NCI-H82 (cell line): ENCODE measurements at places on chromosomes 7 and 10.

DNA sequence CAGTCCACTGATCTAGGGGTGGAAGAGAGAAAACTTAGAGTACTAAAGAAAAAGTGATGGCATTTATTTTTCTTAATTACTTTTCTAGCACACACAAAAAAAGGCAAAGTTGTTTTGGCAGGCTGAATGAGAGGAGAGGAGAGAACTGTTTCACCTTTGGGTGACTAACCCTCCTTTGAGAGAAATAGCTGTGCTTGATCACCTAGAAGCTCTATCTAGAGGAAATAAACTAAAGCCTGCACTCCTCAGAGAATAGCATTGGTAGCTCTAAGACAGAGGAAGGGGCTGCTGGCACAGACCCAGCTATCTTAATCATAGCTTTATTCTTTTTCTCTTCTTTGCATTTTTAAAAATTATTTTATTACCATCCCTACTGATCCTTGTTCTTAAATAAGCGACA lies 6.3 kb downstream of the TMEM243 start:
- DNase-seq = no peak

DNA sequence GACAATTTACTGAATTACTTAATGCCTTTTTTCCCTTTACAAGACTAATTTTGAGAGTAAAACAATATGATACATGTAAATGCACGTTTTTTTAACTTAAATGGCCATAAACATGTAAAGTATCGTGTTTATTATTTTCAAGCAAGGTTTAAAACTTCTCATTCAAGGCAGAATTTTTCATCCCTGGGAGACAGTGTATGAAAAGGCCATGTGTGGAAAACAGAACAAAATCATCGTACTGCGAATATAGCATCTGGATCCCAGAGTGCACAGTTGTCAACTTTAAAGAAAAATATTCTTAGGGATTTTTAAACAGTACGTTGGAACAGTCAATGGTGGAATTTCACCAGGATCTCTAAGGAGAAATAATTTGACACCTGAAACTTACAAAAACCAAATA lies 1.1 kb upstream of the RAB11FIP2 start:
- no peak for DNase-seq

DNA sequence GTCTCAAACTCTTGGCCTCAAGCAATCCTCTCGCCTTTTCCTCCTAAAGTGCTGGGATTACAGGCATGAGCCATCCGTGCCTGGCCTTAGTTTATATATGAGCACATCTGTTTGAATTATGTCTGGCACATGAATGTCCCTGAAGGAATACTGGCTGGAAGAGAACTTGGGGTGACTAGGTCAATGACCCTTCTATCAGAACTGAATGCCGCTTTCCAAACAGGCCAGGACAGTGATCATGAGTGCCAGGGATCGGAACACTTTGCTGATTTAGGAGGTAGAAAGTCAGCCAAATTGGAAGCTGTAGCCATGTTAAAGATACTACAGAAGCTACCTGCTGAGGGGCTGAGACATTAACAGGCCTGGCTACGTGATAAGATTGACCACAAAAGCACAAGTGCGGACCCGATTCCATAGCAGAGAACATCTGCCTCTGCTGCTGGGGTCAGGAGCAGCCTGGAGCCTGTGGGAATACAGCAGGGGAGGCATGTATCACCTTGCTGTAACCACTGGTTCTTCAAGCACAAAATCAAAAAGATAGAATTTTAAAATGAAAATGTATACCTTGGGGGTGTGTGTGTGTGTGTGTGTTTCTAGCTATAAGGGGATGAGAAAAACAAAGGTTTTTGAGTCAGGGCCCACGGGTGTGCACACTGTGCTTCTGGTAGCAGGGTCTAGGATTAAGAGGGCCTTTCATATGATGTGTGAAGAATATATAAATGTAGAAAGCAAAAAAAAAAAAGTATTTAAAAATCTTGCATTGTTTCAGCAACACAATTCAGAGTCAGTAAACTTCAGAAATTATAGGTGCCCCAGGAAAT lies 293.7 kb downstream of the BBS9 start:
- DNase-seq = no peak

DNA sequence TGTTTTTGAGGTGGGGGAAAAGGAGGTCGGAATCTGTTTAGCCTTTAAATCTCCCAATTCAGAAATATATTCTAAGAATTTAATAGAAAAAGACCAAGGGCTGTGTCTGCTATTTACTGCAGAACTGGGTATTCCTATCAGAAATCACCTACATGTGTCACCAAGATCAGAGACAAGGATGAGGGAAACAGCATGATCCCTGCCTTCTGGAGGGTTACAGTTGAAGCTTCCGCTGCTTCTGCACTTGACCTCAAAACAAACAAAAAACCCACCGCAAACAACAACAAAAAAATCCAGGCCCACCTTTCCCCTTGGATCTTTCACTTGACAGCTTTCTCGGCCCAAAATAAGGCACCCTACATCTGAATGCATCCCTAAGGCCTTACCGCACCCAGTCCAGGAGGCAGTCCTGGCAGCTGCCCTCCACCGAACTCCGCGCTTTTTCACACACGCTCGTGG lies 750 bp upstream of the CDK14 start:
- no peak for DNase-seq

- DNase-seq = no peak
Observed at GRCh38 chr10:86044029-86044428, 322.6 kb downstream of the GRID1 start.

GRCh38 chr7:92650391-92650790 lies 60.2 kb upstream of the FAM133B start:
- DNase-seq = no peak

- no peak for DNase-seq
Observed at GRCh38 chr10:73494877-73495225, 973 bp downstream of the PPP3CB start.

DNA sequence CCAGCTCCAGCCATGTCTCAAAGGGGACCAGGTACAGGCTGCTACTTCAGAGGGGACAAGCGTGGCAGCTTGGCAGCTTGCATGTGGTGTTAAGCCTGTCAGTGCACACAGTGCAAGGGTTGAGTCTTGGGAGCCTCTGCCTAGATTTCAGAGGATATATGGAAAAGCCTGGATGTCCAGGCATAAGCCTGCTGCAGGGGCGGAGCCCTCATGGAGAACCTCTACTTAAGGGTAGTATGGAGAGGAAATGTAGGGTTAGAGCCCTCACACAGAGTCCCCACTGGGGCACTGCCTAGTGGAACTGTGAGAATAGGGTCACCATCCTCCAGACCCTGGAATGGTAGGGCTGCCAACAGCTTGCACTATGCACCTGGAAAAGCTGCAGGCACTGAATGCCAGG lies 7.7 kb upstream of the NT5C3A start:
- no peak for DNase-seq

- peak; percentile 52 for DNase-seq
Observed at GRCh38 chr10:1050554-1050953, 1.6 kb upstream of the IDI1 start.

DNA sequence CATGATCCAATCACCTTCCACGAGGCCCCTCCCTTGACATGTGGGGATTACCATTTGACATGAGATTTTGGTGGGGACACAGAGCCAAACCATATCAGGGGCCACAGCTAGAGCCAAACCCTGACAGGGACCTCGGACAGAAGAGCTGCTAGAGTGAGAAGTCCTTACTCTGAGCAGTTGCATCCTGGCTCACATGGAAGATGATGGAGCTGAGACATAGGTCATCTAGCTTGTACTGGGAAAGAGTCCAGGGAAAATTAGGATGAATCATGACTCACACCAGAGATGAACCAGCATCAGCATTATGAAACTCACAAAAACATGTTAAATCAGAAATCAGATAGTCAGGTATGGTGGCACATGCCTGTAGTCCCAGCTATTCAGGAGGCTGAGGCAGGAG lies 12.8 kb upstream of the FMC1 start:
- DNase-seq = peak; percentile 14

- DNase-seq = peak; percentile 36
Observed at GRCh38 chr7:158586499-158587161, 993 bp downstream of the PTPRN2 start.

GRCh38 chr7:1883031-1883761 lies 213.1 kb downstream of the ELFN1 start:
- no peak for DNase-seq

GRCh38 chr10:59098831-59099452 lies 77.5 kb upstream of the PHYHIPL start:
- peak; percentile 53 for DNase-seq

GRCh38 chr10:21993360-21994001 lies 10.0 kb downstream of the DNAJC1 start:
- peak; percentile 8 for DNase-seq

DNA sequence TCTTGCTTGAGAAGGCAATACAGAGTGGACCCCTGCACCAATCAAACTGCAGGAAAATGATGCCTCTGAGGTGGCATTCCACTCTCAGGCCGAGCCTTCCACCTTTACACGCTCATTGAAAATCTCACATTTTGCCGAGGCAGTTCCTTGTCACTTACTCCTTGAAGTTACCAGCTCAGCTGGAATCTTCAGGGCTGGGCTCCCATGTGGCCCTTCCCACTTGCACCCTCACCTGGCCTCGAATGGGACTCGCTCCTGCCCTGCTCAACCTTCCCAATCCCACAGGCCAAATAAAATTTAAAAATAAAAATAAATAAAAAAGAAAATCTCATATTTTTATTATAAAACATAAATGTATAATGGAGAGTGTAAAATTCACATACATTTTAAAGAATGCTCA lies 790.7 kb upstream of the COBL start:
- no peak for DNase-seq

DNA sequence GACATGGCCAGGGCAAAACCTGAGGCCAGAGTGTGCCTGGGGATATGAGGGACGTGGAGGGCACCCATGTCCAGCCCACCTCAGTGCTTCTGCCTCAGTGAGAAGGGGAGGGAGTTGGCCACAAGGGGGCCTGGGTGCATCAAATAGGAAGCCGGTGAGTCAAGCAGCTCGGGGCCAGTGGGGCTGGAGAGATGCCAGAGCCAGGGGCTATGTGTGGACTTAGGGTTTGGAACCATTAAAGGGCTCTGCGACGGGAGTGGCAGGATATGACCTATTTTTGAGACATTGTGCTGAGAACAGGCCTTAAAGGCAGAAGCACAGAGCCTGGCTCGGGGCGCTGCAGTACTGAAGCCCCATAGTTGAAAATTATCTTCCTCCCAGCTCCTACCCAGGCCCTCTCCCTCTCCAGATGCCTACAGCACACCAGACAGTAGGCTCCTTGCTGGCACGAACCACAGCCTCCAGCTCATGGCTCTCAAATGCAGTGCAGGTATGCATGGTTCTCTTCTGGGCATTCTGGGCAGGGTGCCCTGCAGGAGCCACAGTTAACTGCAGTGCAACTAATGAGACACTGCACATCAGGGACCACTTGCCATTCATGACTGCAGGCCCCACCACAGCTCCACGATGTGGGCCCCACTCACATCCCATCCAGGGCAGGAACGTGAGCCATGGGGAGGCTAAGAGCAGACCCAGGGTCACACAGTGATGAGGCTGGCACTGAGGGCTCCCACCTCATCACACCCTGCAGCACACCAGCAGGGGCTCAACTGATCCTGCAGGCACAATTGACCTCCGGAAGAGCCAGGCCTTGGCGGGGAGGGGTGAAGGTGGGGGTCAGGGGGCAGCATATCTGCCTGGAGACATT lies 7.2 kb upstream of the PGAM2 start:
- peak; percentile 83 for DNase-seq

DNA sequence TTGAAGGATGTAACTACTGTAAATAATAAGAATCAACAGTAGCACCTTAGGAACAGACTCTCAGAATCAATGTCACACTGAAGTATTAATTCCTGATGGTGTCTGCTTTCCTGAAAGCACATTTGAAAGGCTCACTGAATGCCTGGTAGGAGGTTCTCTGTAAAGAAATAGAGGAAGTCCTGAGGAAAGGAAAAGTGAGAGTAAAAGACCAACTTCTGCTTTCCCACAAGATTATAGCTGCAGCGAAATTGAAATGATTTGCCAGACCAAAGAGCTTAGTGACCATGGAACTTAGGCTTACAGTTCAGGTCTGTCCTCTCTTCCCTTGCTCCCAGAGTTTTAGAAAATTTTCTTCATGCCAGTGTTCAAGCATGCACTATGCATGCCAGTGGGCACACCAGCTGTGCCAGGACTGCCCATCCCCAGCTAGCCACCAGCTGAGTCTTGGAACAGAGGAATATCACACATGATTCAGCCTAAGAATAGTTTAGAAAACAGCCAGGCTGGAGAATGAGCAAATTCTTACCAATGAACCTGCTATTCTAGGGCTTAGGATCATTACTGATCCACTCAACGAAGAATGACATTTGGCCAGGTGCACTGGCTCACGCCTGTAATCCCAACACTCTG lies 123.2 kb downstream of the HERPUD2 start:
- DNase-seq = peak; percentile 16

DNA sequence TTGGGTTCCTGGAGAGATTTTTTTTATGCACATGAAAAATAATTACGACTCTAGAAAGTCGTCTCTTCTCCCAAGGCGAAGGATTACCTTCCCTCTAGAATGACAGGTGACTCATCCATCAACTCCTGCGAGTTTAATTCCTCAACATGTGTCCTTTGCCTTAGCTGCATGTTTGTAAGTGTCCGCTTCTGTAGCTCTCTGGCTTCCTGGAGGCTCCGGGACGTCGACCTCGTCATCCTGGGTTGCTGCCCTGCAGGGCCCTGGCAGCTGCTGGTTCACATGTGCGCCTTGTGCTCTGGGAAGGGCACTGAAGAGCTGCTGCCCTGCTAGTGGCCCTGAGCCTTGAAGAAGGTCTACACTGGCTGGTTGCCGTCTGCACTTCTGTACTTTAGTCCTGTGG lies 210.2 kb downstream of the MLLT10 start:
- DNase-seq = no peak

DNA sequence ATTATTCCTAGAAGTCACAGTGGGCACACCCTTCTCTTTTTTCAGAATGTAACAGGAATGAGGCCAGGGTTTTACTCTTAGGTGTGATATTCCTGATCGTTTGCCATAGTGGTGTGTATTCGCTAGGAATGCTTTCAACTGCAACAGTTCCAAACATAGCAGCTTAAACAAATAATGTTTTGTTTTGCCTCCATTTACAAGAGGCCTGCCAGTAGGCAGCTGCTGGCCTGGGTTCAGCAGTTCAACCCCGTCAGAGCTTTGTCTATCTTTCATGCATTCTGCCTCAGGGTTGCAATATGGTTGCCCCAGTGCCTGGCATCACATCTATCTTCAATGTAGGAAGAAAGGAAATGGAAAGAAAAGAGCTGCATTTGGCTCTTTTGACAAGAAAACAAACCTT lies 21.7 kb upstream of the RET start:
- DNase-seq = no peak

- DNase-seq = no peak
Observed at GRCh38 chr10:50909334-50910014, 24.0 kb upstream of the A1CF start.

- peak; percentile 59 for DNase-seq
Observed at GRCh38 chr7:100588438-100588837, 2.3 kb downstream of the FBXO24 start.

DNA sequence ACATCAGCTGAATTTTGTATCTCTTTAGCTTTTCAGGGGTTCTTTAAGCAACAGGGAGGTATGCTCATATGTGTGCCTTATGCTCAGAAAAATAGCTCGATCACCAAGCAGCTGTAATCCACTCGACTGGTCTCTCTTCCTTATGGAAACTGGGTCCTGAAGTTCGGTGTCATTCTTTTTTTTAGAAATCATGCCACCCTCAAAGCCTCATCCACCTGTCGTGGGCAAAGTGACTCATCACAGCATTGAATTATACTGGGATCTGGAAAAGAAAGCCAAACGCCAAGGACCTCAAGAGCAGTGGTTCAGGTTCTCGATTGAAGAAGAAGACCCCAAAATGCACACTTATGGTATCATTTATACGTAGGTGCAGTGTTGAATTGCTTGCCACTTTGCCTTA lies 83.6 kb downstream of the FANK1 start:
- DNase-seq = no peak
